Inflammatory macrophage (primary cell): ENCODE measurements at places on chromosomes 7 and 10.

- no peak for DNase-seq
Observed at GRCh38 chr7:129311429-129311828, 86.6 kb downstream of the AHCYL2 start.

GRCh38 chr7:55247428-55247827 is 117.7 kb upstream of the LANCL2 start:
- no peak for DNase-seq

DNA sequence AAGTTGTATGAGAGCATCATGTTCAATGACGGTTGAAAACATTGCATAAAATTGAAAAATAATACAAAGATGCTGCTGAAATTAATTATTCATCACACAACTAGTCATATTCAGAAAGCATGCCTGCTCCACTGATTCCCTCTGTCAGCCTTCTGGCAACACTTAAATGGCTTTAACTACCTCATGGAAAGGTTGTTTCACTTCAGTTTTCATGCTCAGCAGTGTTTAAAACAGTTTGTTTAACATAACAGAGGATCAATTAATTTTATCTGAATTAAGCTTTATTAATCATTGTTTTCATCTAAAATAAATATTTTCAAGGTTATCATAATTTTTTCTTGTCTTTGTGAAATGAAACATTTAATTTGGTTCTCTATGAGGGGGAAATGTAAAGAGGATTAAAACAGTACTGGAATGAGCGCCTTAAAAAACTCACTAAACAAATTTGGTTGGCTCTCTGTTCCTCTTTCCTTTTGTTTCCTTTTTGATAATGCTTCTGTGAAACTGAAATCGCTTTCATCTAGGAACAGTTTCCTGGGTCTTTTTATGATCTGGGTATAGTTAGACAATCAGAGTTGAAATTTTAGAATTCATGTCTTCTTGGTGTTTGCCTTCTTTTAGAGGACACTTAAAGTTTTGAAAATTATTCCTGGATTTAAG is 427.4 kb downstream of the SH2D4B start:
- no peak for DNase-seq

GRCh38 chr10:6603142-6604125 is 23.4 kb upstream of the PRKCQ start:
- DNase-seq = no peak

DNA sequence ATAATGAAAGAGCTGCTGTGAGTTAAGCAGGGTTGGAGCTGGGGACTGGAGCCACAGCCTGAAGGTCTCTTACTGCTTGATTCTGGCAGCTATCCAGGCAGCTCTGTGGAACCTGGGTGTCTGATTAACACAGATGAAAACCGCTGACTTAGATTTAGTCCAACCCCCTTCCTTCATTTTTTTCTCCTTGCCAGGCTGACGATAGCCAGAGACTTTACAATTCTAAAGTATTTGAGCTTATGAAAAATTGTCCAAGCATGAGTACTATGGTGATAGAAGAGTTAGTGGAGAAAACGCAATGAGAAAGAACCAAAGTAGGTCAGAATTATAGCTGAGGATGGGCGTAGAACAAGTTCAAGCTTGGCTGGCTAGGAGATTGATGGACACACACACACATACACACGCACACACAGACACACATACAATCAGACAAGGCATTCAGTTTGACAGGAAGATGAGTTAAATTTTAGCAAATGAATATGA is 13.5 kb upstream of the GPR85 start:
- no peak for DNase-seq

DNA sequence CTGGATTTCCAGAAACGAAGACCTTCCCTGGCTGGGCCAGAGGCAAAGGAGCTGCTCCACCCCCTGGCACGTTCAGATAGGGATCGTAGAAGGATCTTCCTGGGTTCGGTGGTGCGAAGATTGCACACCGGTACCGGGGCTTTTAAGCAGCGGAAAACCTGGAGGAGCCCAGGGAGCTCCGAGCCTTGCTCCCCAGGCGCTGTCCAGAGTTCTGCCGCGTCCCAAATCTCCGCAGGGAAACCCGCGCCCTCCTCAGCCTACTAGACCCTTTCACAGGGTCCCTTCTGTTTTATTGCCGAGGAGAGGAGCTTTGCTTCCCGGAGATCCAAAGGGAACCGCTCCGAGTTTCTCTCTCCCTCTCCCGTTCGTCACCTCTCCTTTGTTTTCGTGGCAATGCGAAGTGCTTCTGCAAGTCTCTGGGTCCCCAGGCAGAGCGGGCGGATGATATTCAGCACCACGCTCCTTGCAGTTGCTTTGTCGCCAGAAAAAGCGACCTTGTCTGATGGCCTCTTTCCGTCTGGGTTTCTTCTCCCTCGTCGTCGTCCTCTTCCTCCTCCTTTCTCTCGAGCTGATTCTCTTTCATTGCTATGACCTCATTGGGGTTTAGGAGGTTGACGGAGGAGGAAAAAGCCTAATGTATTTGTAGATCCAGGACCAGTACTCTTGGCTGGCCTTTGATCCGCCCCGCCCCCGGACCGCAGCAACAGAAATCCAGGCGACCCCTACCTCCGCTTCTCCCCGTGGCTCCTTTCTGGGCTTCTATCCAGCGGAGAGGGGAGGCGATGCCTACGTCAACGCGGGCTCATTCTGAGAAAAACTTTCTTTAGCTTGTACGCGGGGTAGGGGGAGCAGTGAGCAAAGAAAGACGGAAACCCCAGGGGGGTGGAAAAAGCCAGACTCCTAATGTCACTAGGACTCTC is at the start of gene TMEM196:
TSS of gene TMEM196 (minus strand) at position 777 of the 920 bp plus-strand sequence. CDS start 921 bp downstream, outside the sequence.
- no peak for DNase-seq

DNA sequence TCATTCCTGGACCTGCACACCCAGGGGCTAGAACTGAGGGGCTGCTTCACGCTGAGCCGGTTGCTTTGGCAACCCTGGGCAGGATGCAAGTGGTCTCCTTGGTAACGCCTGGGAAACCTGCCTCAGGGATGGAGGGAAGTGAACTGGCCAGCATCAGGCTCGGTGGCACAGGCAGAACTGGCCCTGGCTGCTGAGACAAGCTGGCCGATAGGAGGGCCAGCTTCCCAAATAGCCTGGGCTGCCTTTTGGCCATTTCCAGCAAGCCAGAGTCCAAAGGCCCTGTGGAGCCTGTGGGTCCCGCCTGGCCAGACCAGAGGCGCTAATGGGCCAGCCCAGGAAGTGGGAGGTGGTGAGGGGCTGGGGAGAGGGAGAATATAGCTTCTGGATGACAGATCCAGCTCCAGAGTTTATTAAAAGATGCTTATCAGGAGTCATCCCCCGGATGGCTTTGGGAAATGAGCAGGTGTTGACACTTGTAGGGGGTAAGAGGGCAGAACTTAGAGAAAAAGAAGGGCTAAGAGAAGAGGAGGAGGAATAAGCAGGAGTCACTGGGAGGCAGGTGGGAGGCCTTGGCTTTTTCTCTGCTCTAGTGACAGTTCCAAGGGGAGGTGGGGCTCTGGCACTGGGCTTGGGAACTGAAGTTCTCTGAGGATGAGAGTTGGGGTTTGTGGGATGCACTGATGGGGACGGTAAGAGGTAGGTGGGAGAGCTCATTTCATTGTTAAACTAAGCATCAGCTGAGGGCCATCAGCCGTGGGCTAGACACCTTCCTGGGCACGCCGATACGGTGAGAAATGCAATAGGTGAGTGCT is 9.6 kb downstream of the NEURL1 start:
- no peak for DNase-seq

DNA sequence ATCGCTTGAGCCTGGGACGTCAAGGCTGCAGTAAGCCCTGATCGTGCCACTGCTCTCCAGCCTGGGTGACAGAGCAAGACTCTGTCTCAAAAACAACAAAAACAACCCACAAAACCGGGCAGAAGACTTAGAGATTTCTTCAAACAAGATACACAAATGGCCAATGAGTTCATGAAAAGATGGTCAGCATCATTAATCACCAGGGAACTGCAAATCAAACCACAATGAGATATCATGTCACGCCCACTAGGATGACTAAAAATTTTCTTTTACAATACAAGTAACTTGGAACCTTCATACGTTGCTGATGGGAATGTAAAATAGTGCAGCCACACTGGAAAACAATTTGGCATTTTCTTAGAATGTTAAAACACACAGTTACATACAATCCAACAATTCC is 77.3 kb upstream of the GRID1 start:
- DNase-seq = peak; percentile 13

- DNase-seq = no peak
Observed at GRCh38 chr10:71998840-71999194, 34.6 kb downstream of the CHST3 start.

DNA sequence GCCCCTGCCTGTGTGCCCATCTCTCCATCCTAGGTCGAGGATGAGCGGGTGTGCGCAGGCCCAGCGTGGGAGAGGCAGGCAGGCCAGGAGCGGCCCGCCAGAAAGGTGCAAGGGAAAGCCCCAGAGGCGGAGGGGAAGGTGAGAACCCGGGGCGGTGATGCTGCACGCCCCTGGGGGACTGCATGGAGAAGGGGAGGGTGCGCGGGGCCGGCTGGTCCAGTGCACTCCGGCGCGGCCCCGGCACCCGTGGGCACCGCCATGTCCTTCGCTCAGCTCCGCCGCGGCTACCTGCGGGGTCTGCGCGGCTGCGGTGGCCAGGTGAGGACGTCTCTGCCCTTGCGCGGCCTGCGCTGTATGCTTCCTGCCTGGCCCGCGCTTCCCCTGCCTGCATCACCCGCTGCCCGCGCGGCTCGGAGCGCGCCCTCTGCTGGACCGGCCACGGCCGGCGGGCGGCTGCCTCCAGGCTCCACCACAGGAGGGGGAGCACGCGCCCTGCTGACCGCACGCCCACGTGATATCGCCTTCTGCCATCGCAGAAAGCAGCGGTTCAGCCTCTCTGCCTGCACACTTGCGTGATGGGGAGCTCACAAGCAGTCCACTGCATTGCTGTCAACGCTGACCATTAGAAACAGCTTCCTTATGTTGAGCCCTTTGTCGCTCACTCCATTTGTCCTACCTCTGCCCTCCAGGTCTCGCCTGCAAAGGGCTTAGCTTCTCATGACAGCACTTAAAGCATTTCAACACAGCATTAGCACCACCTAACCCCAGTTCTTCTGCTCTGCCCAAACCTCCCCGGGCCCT is 73.9 kb downstream of the CXCL12 start:
- peak; percentile 73 for DNase-seq

DNA sequence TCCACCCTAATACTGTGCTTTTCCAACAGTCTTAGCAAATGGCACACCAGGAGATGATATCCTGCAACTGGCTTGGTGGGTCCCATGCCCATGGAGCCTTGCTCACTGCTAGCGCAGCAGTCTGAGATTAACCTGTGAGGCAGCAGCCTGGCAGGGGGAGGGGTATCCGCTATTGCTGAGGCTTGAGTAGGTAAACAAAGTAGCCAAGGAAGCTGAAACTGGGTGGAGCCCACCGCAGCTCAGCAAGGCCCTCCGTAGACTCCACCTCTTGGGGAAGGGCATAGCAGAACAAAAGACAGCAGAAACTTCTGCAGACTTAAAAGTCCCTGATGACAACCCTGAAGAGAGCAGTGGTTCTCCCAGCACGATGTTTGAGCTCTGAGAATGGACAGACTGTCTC is 399.0 kb downstream of the CCSER2 start:
- DNase-seq = no peak

GRCh38 chr7:117283371-117283770 is 39.5 kb downstream of the WNT2 start:
- DNase-seq = no peak

GRCh38 chr7:118055647-118056046 is 128.3 kb upstream of the LSM8 start:
- no peak for DNase-seq

DNA sequence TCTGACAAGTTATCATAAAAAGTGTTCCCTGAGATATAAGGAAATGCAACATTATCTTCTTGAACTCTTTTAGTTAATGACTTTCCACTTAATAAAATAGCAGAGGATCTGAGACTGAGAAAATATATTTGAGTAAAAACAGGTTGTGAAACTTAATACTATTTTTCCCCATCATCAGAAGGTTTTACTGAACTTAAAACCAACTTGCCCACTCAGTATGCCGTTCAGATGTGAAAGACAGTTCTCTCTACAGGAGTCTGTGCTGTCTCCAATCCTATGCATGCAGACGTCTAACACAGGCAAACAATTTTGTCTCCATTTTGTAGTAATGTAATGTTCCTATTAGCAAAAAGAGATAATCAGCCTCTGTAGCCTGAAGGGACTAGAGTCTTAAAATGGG is 38.2 kb upstream of the CYP2C18 start:
- no peak for DNase-seq
